Amygdala (tissue), 56 donors: ENCODE measurements at places on chromosomes 7 and 10.
A peak's percentile ranks its signal among the peaks of the same experiment; 100 is the strongest.

GRCh38 chr7:19001854-19002253 is 115.6 kb downstream of the TWIST1 start:
- no peak for DNase-seq

GRCh38 chr7:2873686-2874551 is 29.8 kb upstream of the GNA12 start:
- no peak for DNase-seq

DNA sequence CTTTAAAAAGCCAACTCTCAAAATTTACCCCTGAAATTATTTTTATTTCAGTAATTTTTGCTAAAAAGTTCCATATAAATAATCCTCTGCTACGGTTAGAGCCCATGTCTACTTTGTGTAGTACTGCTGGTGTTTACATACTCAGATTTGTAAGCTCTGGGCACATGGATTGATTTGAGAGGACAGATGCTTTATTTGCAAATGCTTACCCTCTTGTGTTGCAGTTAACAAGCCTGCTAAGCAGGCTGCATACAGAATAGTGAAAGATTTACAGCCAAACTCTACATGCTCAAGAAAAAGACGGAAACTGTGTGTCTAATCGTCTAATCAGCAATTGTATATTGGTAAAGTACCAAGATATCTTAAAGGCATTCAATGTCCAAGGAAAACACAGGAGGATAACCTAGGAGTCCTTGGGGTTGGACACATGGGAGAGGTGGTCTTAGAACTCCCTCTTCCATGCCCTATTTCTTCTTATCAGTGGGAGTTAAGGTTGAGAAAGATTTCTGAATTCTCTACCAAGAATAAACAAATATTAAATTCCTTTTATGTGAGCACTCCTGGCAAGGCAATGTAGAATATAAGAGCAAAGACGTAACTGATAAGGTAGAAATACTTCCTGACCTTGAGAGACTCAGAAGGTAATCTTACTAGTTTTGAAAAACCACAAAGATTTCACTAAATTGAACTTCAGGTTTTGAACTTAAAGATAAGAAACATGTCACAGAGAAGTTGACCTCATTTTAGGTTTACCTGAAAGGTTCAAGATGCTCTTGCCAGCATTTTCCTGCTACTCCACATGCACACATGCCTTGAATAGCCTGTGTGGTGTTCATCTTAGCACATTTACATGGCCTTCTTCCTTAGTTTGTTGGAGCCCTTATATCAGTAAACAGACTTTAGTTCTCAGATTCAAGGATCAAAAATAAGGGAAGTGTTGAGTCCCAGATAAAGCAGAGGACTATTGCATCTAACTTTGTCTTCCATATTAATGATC is 1216.5 kb downstream of the SORCS3 start:
- DNase-seq, result no peak

DNA sequence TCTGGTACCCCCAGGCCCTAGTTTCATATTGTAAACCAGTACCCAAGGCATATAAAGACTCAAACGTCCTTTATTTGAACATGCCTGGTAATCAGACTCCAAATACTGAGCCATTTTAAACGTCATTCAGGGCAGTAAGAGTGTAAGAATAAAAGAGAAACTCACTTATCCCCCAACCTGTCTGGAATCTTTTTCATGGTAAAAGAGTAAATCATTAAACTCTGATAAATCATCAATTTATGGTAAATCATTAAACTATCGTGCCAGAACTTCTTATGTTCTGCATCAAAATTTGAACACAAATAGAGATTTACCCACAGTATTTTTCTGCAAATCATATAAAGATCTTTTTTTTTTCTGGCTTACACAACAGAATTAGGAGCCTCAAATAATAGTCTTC is 734.3 kb upstream of the POT1 start:
- no peak for DNase-seq

GRCh38 chr10:27816320-27816719 is 70.7 kb upstream of the MKX start:
- no peak for DNase-seq

- no peak for DNase-seq
These were observed 18.9 kb downstream of the ENO4 start for GRCh38 chr10:116868198-116868676.

- DNase-seq, result no peak
These were observed 13.5 kb upstream of the BAIAP2L1 start for GRCh38 chr7:98414205-98414900.

GRCh38 chr7:130345136-130345535 is 520 bp downstream of the CPA5 start:
- no peak for DNase-seq

DNA sequence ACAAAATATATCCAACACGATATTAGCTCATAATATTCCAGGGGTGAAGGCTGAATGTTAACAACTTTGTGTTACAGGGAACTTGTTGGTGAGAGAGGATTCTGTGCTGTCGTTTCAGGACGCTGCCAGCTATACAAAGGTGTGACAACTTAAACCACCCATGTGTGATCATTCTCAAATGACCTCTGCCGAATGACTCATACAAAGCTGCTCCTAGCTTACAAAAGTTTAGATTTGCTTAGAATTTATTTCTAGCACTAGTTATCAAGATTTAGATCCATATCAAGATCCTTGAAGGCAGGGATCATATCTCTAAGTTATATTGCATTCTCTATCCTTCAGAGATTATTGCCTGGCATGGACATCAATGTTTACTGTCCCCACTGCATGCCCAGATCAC is 65.3 kb downstream of the COBL start:
- DNase-seq, result no peak

GRCh38 chr10:110504111-110504735 is 6.5 kb downstream of the DUSP5 start:
- DNase-seq, result no peak

DNA sequence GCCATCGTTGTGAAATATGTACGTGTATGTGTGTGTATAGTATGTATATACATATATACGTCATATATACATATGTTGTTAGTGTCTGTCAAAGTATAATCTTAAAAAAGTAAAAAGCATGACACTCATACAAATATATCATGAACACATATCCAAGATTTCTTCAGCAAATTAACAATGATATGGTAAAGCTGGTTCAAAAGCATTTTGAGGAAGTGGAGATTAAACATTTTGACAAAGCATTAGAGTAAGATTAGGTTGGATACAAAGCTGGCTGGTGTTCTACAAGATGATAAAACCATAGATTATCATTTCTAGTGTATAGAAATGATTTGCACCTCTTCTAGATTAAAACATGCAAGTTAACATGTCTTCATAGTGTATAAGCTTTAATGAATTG is 771 bp upstream of the NUDCD3 start:
- no peak for DNase-seq

GRCh38 chr10:12019283-12019971 is 23.2 kb downstream of the UPF2 start:
- DNase-seq, result no peak

DNA sequence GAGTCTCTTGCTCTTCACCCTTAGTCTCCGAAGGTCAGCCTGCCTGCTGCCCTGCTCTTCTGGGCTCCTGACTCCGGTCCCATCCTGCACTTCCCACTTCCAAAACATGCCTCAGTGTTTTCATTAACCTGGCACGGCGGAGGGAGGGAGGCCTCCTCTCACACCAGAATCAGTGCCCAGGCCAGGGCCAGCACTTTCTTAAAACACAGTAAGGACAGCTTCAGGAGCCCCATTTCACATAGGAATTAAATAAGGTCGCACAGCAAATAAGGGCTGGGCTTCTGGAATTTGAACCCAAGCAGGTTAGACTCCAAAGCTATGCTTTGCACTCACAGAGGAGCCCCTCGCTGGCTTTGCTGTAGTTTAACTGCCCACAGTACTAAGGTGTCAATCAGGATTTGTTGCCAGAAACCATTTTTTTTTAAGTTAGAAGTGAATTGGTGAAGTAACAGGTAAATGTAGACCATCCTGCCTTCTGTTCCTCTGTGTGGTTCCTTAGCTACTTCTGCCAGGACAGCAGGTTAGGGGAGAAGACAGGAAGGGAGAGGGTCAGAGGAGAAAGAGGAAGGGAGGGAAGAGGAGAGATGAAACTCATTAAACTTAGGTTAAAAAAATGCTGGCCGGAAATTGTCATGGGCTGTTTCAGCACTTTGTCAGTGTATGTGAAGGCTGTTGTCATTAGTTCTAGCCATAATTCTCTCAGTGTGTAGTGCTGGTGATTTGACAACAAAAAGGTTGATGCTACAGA is 1.1 kb downstream of the RASSF4 start:
- DNase-seq, result no peak

DNA sequence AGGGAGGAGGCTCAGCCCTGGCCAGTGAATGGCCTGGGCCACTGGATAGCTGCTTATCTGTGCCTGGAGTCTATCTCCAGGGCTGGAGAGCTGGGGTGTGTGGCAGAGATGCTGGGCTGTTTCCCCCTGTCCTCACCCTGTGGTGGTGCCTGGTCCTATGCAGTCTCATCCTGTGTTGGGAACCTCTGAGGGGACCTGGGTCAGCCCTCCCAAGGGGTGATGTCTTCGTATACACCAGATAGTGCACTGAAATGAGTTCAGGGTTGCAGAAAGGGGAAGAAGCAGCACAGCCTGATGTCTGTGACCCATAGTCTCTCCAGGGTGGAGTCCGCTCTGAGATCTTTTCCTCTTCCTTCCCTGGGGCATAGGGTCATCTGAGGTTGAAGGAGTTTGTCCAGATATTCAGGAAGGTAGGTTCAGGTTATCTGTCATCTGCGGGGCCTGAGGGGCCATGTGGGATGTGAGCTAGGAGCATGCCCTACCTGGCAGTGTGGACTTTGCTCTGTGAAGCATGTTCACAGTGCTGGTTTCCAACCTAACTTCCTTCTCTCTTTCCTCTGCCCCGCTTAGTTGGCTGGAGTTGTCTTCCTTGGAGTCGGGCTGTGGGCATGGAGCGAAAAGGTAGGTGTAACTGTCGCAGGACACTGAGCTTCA is 33.4 kb upstream of the SH2D4B start:
- no peak for DNase-seq

GRCh38 chr10:101287997-101288635 is 58.9 kb upstream of the LBX1 start:
- peak; percentile 4 for DNase-seq

DNA sequence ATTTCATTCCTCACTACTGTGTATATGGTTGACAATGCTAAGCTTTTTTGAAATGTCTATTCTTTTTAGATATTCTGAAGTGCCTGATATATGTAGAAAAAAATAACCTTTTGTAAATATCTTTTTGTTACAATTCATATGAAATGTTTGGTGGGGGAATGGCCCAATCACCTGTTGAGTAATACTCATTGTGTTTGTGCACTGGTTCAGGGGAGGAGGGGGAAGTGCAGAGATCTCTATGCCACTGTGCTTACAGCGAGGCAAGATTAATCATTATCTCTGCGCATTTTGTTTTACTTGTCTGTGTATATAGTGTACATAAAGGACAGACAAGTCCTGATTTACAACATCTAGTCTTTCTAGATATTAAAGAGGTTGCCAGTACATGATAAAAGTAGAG is 25.2 kb downstream of the NUP42 start:
- no peak for DNase-seq

- DNase-seq, result no peak
These were observed 78.5 kb downstream of the OAT start for GRCh38 chr10:124340033-124340760.

DNA sequence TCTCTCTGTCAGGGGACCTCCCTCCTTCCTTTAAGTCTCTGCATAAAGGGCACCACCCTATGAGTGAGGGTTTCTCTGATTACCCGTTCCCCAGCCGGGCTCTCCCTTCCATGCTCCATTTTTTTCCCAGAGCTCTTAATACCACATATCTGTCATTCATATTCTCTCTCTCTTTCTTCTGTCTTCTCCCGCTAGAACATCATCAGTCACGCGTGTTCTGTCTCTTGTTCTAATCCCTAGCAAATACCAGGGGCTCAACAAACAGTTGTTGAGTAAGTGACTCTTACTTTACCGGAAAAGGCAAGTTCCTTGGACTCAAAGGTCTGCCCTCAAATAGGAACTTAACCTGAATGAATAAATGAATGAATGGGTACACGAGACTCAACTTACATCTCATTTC is 68.5 kb downstream of the RSU1 start:
- DNase-seq, result no peak

DNA sequence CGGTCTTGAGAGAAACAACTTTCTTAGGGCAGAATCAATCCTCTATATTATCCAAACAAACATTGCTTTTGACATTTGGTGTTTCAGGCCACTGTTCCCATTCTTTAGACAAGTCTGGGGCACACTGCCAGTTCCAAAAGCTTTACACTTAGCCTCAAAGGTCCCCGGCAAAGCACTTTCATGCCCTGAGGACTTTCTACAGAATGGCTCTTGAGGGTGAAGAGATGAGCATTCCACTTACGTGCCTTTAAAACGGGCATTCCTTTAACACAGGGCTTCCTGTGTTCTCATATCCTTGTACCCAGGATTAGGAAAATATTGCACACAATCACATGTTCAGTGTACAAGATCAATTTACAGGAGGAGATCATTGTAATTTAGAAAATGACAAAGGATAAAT is 13.1 kb upstream of the TMEM213 start:
- DNase-seq, result no peak

GRCh38 chr7:157688533-157689268 is 351.9 kb downstream of the DNAJB6 start:
- DNase-seq, result no peak

DNA sequence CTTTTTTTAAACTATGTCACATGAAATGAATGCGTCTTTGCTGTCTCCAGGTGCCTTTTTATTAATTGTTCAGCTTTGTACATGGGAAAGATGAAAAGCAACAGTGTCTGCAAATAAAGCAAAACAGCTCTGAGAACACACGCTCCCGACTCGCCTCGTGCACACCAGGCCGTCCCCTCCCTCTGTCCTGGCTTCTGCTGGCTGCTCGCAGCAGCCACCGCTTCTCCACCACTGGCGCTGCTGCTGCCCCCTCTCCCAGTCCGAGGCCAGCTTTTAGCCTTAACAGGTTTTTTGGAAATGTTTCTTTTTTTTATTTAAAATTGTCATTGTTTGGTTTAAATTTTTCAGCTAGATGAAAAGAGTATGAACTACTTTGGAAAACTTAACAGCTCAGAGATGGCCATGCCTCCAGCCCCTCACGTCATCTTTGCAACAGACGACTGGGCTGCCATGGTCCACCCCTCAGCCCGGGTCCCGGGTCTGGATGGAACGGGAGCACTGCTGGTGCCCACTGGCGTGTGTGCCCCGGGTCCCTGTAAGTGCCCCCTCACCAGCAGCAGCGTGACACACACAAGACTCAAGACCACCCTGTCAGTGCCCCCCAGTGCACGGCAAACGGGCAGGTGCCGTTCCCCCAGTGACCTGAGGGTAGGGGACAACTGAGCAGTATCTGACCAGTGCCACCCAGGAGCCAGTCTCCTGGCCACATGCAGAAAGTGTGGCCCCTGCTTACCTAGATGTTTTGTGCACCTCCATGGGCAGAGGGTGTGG is 415.6 kb upstream of the FOXK1 start:
- no peak for DNase-seq

DNA sequence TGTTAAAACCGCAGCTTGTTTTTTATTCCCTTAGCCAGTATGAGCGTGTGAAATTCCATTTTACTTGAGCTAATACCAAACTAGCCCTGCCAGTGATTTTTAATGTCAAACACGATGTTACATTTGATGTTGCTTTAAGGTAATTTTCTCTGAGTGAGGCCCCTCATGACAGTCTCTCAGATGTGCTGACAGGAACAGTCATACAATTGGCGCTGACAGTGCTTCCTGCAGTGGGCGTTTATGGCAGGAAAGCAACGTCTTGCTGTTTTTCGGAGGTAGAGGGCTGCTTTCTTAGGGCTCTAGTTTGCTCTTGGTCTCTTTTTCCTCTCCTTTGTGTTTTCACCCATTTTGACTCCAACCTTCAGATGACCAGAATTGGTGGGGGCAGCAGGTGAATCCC is 19.3 kb downstream of the PON1 start:
- no peak for DNase-seq
